Urinary bladder (tissue), 4 donors: ENCODE measurements at places on chromosomes 16 and 17.

GRCh38 chr16:73145166-73145880 is 97.4 kb upstream of the ZFHX3 start:
- DNase-seq = no peak

GRCh38 chr17:76940295-76940694 is 72.1 kb downstream of the MGAT5B start:
- no peak for DNase-seq

GRCh38 chr16:67893743-67894399 is 817 bp downstream of the PSKH1 start:
- no peak for DNase-seq

DNA sequence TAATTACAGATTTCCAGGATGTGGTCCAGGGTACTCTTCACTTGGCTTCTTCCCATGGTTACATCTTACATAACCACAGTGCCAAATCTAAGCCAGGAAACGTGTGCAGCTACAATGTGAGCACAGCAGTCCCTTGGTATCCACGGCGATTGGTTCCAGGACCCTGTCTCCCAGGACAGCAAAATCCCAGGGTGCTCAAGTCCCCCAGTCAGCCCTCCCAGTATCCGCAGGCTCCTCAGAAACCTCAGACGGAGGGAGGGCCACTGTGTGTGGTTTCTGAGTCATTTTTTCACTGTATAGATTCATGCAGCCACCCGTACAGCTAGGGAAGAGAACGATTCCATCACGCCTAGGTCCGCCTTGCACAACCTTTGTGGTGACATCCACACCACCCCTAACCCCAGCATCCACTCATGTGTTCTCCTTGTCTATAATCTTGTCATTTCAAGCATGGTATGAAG is 11.1 kb upstream of the ATP2C2 start:
- DNase-seq = no peak

DNA sequence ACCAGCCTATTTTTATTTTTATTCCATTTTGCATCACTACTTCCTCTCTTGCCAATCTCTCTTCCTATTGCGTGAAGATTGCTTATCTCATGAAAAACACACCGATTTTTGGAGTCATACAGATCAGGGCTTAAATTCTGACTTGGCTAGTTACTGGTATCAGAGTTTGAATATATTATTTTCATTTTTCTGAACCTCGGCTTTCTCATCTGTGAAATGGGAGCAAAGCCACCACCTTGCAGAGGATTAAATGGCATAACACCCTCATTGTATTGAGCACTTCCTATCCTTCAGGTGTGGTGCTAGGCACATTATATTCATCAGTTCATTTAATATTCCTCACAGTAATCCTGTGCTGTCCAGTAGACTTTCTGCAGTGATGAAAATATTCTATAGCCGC is 208.8 kb downstream of the HAPSTR1 start:
- DNase-seq = no peak

DNA sequence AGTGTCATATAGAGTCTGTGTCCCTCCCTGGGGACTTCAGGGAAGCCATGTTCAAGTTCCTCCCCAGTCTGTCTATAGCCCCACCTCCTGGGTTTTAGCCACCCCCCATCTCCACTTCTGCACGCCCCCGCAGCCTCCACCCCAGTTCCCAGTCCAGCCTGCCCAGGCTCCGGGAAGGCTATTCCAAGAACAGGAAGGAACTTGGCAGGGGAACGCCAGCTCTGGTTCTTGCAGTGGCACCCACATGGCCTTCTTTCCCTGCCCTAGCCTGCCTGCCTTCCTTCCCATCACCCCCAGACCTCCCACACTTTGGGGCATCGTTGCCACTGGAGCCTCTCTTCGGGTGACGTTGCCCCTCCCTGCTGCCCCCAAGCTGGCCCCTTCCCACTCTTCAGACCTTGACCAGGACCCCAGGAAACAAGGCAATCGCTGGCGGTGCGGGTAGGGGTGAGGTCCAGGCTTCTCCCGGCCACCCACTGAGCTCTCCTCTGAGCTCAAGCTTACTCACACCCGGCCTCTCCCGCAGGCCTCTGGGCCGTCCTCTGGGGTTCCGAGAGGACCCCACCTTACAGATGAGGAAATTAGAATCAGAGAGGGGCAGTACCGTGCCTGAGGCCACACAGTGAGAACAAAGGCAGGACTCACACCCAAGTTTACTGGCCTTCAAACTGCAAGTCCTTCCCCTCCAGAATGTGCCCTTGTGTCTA is 9.2 kb upstream of the CES4A start:
- no peak for DNase-seq

GRCh38 chr17:30433514-30433913 is 43.7 kb upstream of the GOSR1 start:
- no peak for DNase-seq

DNA sequence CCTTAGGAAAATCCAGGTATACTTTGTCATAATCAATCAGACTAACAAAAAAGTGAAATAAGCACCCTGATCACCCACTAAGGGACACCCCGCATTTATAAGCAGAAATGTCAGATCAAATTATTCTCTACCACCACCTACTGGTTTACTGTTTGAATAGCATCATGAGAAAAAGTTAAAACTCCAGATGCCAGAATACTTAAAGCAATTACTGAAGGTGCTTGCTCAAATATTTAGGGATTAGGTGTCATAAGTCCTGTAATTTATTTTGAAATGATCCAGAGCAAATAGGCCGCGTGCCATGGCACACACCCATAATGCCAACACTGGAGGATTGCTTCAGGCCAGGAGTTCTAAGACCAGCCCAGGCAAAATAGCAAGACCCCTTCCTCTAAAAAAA is 2.3 kb downstream of the TOP2A start:
- no peak for DNase-seq

DNA sequence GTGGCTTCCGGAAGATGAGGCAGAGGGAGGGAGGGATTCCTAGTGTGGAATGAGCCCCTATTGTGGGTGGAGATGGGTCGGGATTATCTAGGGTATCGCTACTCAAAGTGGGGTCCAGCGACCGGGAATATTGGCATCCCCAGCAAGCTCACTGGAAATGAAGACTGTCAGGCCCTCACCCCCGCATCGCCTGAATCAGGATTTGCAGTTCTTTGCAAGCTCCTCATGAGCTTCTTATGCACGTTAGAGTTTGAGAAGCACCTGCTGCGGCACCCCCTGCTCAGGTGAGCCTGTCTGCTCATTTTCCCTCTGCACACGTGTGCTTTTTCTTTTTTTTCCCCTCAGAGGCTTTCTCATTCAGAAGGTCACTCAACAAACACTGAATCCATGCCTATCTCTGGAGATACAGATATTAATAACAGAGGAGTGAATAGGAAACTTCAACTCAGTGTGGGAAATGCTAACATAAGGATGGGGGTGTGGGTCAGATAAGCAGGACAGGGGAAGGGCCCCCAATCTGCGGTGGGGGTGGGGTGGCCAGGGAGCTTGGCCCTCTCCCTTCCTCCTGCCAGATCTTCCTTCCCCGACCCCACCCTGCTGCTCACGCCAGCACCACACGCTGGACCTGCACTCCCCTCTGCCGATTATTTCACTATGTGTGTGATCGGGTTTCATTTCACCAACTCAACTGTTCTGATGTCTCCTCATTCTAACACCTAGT is 67.7 kb upstream of the NFAT5 start:
- DNase-seq = no peak
